ENCODE measurements at places on chromosomes 6 and 20.

DNA sequence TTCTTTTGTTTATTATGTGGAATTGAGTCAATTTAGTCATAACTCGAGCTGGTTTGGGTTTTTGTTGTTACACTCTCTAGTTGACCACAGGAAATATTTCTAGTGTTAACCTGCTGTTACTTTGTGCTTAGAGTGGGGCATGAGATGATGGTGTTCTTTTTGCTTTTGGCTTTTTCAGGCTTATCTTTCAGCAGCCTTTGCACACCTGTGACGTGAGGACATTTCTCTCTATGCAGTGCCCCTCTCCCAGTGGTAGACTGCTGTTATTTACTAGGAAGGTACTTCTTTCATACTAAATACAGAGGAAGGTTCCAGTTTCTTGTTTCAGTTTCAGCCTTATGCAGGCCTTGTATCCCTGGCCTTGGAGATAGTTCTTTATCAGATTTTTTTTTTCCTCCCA, 766.8 kb upstream of the MAN1A1 start:
- DNase-seq: no peak

DNA sequence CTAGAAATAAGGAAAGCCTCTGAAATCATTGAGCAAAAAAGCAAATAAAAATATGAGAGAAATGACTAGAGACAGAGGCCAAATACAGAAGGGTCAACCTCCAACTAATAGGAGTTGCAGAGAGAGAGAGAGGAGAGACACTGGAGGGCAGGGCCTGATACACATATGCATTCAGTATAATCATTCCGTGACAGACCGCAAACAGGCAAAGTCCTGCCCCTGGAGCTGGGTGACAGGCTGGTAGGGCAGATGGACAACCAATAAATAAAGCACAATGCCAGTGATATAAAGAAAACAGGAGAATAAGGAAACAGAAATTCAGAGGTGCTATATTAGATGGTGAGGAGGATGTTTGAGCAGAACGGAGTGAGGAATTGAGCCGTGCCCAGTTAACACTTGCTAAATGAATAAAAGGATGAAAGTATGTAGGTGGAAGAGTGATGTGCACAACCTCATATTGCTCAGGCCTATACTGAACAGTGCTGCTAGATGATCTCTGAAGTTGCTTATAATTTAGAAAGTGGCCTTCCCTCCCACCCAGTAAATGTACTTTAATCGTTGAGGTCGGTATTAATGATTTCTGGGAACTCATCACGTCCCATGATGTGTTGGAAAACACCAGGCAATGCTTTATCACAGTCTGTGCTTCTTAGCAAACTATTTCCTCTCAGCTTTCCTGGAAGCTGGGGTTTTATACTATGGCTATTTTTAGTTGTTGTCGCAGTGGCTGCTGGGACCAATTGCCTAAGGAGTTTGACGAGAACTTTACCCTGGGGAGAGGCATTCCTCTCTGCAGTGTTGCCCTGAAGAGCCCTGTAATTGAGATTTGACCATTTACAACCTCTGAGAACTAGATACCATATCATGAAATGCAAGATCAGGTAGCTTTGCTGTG, 37.6 kb upstream of the CLIC5 start:
- DNase-seq: no peak

DNA sequence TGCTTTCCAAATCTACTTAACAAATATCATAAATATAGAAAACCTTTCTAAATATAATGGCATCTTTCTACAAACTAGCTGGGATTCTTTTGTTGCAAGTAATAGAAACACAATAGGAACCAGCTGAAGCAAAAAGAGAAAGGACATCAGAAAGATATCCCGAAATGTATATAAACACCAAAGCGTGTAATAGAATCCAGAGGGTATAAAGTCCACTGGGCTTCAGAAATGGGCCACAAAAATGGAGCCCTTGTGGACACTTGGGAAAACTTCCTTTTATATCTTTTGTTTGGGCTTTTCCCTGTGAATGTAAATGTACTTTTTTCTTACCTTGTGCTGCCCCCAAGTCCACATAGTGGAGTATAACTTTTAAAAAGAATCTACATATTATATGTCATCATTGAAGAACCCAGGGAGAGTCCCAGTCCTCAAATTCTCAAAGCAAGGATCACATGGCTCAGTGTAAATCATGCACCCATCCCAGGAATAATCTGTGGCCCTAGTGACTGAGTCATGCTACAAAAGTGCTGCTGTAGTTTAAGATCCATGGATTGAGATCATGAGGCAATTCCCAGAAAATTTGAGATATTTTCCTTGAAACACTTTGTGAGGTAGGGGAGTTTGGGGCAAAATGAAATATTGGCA, 457.0 kb downstream of the EPM2A start:
- DNase-seq: no peak

DNA sequence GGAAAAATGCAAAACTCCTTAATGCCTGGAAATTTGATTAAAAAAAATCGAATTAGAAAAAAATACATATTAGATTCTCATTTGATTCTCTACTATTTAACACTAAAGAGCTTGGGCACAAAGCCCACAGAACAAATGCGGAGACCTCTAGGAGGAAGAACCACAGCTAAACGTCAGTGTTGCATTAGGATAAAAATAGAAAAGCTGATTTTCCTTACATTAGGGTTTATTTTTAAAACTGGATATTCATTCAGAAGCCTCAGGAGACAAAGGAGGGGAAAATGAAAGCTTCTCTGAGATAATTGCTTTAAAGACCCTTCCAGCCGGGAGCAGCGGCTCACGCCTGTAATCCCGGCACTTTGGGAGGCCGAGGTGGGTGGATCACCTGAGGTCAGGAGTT, 77.3 kb downstream of the ECT2L start:
- peak; percentile 42 for DNase-seq

- DNase-seq: no peak
Observed at GRCh38 chr6:105907301-105907700, 178.8 kb upstream of the PRDM1 start.

- DNase-seq: no peak
Observed at GRCh38 chr20:24778585-24779031, 170.5 kb upstream of the CST7 start.

DNA sequence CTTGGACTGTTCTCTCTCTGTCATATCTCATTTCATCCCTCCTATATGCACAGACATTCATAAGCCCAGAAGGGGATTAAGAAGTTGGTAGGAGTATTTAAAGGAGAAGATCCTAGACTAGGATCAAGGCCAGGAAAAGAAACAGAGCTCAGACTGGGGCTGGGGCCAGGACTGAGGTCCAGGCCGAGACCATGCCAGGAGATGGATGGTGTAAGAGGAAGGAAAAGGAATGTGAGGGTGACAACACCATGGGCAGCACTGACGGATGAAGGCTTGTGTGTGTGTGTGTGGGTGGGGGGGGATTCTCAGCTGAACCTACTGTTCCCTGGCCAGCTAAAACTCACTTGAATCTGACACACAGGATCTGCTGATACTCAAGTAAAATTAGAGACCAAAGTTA, 182.1 kb downstream of the KIF6 start:
- DNase-seq: no peak

DNA sequence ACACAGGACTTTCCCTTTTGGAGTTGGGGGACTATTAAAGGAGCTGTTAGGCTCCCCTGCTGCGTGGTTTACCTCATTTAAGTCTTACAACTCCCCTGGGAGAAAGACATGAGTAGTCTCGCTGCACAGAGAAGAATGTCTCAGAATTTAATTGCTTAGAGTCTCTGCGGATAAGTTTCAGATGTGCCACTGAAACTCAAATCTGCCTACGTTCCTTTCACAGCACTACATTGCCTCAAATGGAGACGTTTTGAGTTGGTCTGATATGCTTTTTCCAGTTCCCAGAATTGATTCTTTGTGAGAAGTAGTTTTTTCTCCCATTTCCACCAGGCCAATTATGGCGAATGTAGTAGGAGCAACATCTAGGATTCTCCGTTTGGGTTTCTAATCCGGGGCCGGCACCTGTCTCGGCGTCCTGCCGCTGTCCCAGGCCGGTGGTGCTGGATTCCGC, 532 bp upstream of the SLC35F1 start:
- DNase-seq: no peak

DNA sequence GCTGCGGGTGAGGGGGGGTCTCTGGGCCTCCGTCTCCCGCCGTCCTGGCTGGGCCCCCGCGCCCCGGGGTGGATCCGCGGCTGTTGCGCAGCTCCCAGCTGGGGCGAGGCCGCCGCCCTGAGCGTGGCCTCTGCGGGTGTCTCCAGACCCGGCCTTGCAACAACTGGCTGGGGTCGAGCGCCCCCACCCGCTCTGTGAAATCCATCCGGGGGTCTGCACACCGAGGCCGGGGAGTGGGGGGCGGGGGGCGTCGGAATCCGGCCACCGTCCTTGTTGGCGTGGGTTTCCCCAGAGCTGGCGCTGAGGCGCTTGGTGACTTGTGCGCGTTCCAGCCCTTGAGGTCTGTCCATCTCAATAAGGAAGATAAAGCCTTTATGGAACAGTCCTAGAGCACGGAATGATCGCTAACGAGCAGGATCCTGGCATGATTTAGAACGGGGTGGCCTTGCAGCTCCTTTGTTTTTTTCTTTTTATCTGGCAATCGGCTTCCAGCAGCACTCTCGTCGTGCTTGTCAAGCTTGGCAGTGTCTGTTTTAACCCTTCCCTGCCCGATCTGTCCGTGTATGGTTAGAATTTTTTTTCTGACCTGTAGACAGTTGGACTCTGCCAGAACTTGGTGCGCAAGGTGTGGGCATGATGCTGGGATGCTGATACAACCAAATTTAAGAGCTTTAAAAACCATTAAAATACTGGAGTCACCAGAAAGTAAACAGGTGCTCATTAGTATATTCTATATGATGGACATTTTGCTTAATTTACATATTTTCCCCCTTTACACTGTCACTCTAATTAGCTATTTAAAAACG, 675 bp downstream of the DSTN start:
- peak; percentile 39 for DNase-seq

GRCh38 chr20:5908981-5909380, 41.4 kb downstream of the TRMT6 start:
- no peak for DNase-seq

- DNase-seq: no peak
Observed at GRCh38 chr6:132788658-132789395, 9.6 kb downstream of the SLC18B1 start.

- DNase-seq: no peak
Observed at GRCh38 chr6:169622618-169623017, 79.2 kb downstream of the WDR27 start.

DNA sequence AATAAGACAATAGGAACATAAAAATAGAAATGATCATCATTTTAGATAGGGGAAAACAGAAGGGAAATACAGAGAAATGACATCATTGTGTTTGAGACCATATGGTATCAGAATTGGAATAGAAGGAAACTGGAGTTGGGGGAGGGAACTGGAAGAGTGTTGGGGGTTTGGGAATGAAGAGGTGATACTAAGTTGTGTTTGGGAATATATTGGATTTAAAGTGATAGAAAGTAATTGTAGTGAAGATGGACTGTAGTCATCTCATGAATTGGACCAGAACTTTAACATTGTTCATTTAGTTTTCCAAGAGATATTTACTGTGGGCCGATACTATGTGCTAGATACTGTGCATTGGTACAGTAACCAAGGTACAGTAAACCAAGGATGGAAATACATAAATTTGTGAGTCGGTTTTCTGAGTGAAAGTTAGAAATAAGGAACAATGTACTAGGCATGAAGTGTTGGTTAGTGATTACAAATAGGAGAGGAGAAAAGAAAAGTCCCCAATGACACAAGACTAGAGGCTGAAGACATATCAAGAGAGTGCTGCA, 32.3 kb downstream of the KCNQ5 start:
- no peak for DNase-seq

DNA sequence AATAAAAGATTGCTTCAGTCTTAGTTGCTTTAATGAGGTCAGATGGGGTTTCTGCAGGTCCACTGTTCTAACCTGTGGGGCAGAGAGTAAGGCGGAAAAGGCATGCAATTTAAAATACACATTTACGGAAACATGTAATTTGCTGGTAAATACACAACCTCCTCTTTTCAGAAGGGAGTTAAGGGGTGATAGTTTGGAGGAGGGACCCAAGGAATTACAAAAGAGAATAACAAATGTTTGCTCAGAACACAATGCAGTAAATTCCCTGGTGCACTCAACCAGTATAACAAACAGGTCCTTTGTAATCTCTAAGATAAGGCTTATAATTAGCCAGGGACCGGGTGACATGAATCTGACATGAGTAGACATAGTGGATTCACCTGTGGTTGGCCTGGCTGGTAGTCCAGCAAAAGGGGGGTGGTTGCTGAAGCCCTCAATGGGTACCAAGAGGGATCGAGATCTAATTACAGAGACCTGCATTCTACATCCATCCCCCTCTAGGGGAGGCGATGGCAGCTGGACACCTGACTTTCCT, 295.1 kb downstream of the PHACTR1 start:
- DNase-seq: no peak

DNA sequence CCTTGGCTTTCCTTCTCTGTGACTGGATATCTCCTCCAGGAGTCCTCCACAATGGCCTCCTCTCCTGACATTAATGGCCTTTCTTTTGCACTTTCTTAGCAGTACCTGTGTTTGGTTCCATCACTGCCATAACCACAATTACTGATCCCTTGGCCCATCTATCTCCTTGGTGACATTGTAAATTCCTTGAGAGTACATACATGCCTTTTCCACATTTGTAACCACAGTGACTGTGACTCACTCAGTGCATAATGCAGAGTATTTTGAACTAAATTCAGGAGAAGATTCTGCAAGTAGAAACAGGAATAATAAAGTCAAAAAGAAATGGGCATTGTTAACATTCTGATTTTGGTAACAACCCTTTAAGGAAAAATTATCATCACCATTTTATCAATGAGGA, 197.2 kb upstream of the SOX4 start:
- DNase-seq: no peak

DNA sequence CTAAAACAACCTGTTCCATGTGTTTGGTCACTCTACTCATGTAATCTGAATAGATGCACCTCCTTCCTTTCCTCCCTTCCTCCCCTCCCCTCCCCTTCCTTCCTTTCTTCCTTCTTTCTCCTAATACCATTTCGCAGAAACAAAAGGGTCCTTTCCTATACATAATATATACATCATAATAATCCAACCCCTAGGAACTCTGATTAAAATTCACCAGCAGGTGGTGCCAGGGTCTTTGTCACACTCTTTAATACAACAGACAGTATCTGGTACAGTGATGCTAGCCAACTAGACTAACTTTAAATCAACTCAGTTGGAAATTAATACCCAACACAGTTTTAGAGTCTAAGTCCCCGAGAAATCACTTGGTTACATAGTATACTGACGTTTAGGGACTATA, 181.2 kb upstream of the SHLD1 start:
- peak; percentile 33 for DNase-seq

GRCh38 chr20:32553618-32554017, 31.5 kb downstream of the NOL4L start:
- no peak for DNase-seq

DNA sequence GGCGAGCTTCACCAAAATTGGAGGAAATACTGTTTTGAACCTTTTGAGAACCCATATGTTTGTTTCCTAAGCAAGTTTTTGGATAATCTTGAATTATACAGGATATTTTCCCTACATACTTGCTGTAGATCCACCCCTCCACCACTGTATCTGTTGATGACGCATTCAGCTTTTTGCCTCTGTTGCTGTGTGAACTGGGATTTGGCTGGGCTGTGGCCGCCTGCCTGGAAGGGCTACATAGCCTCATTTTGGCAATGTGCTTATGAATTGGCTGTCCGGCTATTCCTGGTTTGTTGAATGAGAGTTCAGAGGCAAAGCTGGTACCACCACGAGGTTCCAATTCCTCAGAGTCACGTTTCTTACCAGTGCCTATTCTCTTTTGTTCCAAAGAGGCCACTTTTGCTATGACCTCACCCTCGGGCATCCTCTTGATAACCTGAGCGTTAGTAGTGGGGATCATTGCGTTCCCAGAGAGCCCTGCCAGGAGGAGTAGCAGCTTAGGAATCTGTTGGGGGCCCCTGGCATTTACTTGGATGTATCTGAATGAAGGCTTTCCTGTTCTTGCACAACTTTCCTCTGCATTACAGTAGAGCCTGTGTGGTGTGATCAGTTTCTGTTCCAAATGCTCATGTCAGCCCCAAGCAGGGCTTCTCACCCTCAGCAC, 6.4 kb downstream of the FAM83D start:
- DNase-seq: no peak

Measured in WERI-Rb-1 (cell line).